ENCODE measurements at places on chromosomes 4 and X.

- no peak for DNase-seq
These were observed 13.9 kb downstream of the TXK start for GRCh38 chr4:48120132-48120531.

DNA sequence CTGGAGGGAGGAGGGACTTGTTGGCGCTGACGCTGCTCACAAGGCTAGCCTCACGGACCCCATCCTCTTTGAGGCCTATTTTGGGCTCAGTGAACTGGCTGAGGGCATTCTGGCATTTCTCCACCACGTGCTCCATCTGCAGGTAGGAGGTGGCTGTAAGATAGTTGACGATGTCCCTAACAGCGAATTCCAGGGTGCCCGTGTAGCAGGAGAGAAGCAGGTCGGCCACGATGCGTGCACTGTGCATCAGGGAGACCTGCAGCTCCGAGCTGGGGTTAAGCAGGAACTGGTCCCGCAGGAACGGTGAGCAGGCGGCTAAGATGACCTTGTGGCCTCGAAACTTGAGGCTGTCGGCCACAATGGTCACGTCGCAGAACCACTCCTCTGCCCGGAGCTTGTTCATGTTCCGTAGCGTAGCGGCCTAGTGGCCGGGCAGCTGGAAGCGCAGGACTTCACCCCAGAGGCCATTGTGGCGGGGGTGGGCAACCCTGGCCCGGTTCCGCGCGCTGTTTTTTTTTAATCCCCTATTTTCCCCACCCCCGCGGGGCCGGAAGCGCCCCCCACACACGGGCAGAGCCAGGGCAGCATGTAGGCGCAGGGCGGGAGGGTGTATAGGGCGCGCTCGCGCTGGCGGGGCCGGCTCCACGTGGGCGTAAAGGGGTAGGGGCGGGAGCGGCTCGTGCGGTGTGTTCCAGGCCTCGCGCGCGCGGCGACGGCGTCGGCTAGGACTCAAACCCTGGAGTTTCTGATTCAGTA is 73.2 kb downstream of the UBE2K start:
- no peak for DNase-seq

DNA sequence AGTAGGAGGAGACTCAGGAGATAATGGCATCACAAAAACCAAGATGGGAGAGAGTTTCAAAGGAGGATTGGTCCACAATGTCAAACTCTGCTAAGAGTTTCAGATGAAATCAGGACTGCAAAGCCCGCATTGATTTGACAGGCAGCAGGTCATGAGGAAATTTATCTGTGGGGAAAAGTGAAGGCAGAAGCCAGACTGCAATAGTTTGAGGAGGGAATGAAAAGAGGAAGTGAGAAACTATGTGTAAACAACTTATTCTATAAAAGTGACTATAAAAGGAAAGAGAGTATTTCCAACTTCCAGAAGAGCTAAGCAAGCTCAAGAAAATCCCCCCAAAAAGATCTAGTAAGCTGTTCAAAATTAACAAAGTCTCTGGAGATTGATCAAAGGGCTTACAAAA is 66.3 kb upstream of the DGKK start:
- no peak for DNase-seq

DNA sequence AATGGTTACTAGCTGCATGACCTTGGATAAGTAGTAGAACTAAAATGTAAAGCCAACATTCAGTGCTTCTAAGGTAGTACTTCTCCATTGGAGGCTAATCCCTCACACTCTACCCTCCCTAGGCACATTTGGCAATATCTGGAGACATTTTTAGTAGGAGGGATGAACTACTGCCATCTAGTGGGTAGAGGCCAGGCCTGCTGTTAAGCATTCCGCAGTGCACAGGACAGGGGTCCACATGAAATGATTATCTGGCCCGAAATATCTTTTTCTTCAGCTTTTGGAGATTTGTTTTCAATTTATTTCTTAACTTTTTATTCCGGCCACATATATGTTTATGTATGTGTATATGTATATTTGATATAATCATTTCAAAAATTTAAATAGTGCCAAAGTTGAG is 36.0 kb upstream of the SPANXC start:
- DNase-seq, result peak; percentile 22

GRCh38 chr4:73911746-73912145 is 42.6 kb downstream of the CXCL1 start:
- no peak for DNase-seq

- peak; percentile 43 for DNase-seq
These were observed 110.3 kb downstream of the AREG start for GRCh38 chr4:74555231-74555630.

DNA sequence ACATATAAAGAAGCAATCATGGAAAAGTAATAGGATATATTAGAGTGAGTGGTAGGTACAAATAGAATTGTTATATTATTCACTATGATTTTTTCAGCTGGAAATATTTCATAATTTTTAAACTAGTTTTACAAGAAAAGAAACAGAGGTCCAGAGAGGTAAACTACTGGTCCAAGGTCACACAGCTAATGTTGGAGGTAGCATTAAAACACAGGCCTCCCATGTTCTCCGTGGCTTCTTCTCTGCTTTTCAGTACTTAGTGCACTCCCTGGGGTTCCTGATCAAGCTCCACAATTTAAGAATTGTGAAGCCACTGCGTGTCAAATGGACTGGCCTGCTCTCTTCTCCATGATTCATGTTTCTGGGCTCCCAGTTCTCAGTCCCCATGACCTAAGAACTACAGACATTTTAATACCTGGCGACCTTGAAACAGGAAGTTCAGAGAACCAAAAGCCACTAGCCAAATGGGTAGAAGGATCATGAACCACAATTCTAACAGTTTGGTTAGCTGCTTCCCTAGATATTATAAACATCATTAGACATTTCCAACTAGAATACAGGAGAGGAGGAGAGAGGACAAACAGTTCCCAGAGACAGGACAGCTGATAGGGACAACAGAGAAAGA is 172.0 kb upstream of the KLF3 start:
- DNase-seq, result no peak

DNA sequence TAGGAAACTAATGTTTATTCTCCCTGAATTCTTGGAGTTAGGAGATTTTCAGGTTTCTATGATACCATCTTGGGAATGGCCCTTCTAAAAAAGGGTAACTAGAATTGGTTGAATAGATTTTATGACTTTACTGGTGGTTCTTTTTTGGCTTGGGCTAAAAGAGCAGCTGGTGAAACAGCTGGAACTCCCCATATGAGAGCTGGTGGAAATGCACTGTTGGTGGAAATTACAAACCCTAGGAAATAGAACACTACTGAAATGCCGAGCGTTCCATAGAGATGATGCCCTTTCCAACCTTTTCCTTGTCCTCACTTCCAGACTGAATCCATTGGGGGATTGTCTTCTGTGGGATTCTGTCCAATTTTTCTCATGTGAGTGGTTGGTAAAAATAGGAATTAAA is 139.5 kb downstream of the STIM2 start:
- DNase-seq, result no peak

- DNase-seq, result no peak
These were observed 5.5 kb upstream of the S100P start for GRCh38 chr4:6687947-6688878.

- DNase-seq, result no peak
These were observed 139.3 kb upstream of the FRMPD4 start for GRCh38 chrX:11998944-11999343.

GRCh38 chr4:96326846-96327245 is 487.0 kb downstream of the PDHA2 start:
- no peak for DNase-seq

- DNase-seq, result peak; percentile 87
These were observed 14.7 kb downstream of the CHST7 start for GRCh38 chrX:46588263-46588662.

DNA sequence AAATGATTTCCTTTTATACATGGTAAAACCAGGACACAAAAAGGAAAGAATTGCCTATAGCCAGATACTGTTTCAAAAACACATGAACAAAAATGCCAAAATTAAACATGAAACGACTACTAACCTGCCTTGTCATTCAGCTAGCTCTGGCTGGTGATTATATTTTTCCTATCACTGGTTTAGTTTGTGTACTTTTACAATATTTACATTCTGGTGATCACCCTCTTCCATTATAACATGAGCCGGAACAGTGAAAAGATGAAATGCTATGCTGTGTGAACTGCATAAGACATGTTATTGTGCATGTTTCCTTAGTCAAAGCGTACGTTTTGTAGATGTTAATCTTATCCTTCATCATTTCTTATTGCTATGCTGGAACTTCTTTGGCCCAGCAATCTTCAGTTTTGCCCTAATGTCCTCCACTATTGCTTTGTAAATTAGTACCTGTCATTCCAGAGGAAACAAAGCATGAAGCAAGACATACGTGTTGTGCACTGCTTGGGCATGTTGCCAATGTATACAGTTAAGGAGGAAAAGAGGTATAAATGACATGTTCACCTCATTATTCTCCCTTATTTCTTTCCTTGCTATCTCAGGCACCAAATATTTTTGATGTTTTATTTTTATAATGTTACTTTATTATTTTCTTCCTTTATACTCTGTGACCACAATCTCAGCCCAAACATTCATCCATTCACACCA is 386.3 kb downstream of the ARHGAP24 start:
- DNase-seq, result no peak

DNA sequence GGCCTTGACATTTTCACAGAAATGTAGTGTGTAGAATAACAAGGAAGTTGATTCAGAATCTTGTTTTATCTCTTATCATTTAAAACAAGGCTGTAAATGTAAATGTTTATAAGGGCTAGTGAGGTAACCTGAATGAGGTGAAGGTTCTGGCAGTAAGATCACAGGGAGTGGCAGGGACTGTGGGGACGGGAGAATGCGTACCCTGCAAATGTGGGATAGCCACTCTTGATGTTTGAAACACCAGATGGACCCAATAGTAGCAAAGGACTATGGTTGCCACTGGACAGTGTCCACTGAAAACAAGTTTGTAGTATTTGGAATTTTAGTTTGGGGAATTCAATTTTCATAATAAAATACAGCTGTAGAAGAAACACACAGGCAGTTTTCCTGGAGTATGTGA is 155.3 kb downstream of the FHIP1A start:
- no peak for DNase-seq

DNA sequence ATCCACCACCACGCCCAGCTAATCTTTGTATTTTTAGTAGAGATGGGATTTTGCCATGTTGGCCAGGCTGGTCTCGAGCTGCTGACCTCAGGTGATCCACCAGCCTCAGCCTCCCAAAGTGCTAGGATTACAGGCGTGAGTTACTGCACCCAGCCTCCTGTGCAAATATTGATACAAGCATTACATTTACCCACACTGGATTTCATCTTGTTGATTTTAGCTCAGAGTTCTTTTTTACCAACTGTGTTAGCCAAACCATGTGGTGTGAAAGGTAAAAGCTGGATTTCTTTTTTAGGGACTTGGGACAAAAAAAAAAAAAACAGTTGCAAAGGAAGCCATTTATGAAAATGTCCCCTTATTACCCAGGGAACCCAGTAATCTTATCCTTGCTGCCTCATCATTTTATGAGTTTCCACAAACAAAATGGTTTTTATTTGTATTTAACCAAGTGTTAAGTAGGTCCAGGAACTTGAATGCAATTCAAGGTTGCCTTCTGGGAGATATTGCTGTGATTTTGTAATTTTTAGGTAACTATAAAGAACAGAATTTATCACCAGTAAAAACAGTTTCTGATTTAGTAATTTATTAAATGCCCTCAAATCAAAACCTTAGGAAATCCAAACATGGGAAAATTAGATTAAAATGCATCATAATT is 202.5 kb downstream of the PALLD start:
- DNase-seq, result no peak

- no peak for DNase-seq
These were observed 22.8 kb upstream of the SEC24B start for GRCh38 chr4:109410776-109411175.

- DNase-seq, result no peak
These were observed 2.7 kb upstream of the ITM2A start for GRCh38 chrX:79369871-79370270.

DNA sequence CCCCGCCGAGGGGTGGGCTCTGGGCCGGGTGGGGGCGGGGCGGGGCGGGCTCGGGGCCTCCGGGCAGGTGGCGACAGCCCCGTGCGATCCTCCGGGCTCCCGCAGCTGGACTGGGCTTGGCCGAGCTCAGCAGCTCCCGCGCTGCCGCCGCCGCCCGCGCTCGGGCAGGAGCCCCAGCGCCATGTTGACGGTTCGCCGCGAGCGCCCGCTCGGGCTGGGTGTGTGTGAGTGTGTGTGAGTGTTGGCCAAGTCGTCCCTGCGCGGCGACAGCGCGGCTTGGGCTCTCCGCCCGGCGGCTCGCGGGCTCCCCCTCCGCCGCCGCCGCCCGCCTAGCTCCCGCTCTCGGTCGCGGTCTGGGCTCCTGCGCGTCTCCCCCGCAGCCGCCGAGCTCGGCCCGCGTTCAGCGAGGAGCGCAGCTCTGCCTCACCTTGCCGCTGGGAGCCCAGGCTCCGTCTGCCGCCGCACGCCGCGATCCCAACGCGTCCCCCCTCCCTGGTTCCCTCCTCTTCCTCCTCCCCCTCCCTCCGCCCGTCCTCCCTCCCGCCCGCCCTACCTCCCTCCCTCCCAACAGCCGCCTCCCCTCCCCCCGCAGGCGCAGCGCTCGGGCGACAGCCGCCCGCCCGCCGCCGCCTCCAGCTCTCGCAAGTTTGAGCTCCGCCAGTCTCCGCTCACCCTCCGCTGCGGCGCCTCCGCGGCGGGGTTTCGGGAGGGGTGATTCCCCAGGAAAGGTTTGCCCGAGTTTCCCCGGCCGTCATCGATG is at the start of gene BCOR:
TSS of gene BCOR (minus strand) at position 455 of the 760 bp plus-strand sequence. CDS start 20,029 bp downstream, outside the sequence.
- peak; percentile 64 for DNase-seq

- no peak for DNase-seq
These were observed 125.1 kb downstream of the CAMK2D start for GRCh38 chr4:113636438-113636818.

GRCh38 chr4:123741906-123742305 is 345.3 kb downstream of the SPRY1 start:
- DNase-seq, result peak; percentile 51

DNA sequence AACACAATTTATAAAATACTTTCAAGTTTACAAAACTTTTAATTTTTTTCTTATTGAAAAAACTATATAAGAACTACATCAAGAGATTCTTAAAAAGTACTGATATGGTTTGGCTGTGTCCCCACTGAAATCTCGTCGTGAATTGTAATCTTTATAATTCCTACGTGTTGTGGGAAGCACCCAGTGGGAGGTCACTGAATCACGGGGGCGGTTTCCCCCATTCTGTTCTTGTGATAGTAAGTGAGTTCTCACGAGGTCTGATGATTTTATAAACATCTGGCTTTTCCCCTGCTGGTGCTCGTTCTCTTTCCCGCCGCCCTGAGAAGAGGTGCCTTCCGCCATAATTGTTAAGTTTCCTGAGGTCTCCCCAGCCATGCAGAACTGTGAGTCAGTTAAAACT is 88.5 kb downstream of the FRAS1 start:
- no peak for DNase-seq

GRCh38 chrX:2699959-2700358 is 8.9 kb downstream of the CD99 start:
- DNase-seq, result no peak
